ENCODE measurements at places on chromosomes 16 and 17.
A peak's percentile ranks its signal among the peaks of the same experiment; 100 is the strongest.

GRCh38 chr17:69523244-69523861 is 108.9 kb downstream of the MAP2K6 start:
- DNase-seq, result peak; percentile 13

DNA sequence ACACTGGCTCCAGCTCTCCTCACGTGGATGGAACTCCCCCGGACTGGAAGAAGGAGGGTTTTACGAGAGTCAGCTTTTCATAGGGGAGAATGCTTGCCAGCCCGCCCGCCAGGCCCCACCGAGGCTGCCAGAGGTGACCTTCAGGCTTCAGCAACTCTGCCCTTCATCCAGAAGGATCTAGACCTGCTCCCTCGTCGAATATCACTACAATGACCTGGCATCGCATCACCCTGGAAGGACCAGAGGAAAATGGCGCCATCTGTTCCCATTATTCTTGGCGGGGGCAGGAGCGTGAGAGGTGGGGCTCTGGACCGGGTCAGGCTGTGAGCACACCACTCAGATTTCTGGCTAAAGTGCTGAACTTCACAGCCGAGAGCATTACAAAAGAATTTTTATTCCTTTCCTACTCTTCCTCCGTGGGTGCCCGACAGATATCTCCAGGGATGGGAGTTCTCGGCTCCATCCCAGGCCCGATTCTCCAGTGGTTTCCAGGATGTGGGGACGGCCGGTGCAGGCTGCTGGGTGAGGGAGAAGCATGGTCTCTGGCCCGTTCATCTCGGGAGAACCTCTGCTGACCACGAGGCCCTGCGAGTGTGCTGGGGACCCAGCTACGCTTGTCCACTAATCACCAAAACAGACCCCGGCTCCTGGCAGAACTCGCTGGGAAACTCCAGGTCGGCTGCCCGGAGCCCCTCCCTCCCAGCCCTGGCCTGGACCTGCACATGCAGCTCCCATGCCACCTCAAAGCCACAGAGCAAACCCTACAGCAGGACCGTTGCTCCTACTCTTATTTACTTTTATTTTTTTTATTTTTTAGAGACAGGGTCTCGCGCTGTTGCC is 36.8 kb upstream of the ZNF469 start:
- no peak for DNase-seq

DNA sequence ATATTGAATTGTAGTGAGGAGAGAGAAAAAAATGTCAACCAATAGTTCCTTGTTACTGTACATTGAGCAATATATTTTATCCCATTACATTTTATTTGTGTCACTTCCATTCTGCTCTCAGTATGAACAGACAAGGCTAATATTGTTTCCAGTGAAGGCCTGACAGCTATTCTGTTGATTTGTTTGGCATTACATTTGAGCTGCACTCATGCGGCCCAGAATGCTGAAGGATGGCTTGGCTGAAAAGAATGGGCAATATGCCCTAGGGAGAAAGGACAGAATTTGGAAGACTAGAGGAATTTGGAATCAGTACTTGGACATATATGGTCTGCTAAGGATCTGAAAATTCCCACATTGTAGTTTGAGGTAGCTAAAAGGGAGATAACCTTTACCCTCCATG is 1294.4 kb downstream of the CDH8 start:
- DNase-seq, result no peak

- no peak for DNase-seq
Measured at GRCh38 chr17:7466639-7467341, 12.6 kb downstream of the ZBTB4 start.

Data from CD4-positive, alpha-beta T cell treated with Interleukin-15 for 4 hours (primary cell).